H7 (cell line): ENCODE measurements at places on chromosomes 13 and 19.

GRCh38 chr19:38617764-38618589 is at the start of gene MAP4K1:
TSS of gene MAP4K1 (minus strand) at chr19:38617953. CDS start at chr19:38617895, 58 bp downstream.
- no peak for DNase-seq

- peak; percentile 92 for DNase-seq
These were observed 2.6 kb upstream of the CACNG7 start for GRCh38 chr19:53906211-53907192.

- no peak for DNase-seq
These were observed 77.5 kb upstream of the PEG3 start for GRCh38 chr19:56917998-56918397.

DNA sequence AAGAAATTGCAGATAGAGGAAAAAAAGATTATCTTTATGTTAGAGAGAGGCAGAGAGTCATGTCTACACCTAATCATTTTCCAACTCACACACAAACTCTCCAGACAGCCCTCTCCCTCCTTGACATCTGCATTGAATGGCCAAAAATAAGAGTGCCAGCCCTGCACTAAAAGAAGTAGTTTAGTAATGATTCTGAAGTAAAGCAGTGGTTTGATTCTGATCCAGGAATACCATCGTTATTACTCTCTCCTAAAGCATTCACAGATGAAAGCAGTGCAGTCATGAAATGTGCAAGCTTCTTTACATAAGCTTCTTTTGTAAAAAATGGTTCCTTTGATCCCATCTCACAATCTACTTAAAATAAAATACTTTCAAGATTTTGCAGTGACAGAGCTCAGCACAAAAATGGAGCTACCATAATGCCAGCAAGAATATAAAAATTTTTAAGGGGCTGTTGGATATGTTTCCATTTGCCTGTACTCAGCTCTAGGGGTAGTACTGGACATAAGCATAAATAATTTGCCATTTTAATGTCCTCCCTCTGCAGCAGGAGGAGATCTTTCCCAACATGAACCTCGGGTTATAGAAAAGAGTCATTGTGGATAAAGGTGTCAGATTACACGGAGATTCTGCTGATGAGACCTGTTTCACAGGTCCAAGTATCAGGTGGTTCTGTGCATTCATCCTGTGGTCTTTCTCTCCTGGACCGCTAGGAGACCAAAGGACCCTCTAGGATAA is 406.3 kb downstream of the DCT start:
- peak; percentile 4 for DNase-seq

DNA sequence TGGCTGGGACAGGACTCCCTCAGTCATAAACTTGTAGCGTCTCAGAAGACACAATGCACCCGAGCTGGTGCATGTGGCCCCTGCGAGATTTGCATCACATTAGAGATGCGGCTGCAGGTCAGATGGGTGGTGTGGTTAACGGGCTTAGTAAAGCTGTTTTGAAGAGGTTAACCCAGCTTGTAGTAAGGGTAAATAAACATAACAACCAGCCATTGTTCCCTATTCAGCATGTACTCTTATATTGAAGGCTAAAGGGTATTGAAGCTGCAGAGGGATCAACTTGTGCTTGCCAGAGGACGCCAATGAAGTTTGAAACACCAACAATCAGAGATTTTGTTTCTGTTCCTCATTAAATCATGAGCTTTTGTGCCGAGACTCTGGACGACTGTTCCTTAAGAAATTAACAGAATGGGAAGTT is 79.4 kb downstream of the ZIC5 start:
- DNase-seq, result peak; percentile 85

DNA sequence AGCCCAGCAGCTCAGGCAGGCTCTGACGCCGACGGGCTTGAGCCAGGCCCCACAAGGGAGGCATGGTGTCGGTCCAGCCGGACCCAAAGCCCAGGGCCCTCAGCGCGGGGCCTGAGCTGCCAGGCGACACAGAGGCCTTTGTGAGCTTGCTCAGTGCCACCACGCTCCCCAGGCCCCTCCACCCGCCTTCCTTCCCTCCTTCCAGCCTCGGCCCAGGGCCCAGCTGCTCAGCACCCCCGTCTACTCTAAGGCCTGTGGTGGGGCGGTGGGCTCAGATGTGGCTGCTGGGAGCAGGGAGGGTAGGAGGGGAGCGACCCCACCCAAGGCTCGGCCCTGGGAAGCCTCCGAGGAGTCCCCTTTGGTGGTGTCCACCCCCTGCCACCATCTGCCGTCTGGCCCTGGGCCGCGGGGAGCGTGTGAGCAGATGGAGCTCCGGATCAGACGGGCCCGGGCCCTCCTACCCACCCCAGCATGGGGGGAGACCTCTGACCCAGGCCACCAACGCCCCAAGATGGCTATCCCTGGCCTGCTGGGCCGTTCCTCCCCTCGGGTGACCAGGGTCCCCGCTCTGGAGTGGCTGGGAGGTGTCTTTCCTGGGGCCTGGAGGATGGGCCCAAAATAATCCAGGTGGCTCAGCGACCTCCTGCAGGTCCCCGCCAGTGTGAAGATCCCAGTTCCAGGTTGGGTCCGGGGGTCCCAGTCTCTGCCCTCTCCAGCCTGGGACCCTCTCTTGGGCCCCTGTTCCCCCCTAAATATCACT is 7.8 kb downstream of the ZBTB7A start:
- peak; percentile 78 for DNase-seq

DNA sequence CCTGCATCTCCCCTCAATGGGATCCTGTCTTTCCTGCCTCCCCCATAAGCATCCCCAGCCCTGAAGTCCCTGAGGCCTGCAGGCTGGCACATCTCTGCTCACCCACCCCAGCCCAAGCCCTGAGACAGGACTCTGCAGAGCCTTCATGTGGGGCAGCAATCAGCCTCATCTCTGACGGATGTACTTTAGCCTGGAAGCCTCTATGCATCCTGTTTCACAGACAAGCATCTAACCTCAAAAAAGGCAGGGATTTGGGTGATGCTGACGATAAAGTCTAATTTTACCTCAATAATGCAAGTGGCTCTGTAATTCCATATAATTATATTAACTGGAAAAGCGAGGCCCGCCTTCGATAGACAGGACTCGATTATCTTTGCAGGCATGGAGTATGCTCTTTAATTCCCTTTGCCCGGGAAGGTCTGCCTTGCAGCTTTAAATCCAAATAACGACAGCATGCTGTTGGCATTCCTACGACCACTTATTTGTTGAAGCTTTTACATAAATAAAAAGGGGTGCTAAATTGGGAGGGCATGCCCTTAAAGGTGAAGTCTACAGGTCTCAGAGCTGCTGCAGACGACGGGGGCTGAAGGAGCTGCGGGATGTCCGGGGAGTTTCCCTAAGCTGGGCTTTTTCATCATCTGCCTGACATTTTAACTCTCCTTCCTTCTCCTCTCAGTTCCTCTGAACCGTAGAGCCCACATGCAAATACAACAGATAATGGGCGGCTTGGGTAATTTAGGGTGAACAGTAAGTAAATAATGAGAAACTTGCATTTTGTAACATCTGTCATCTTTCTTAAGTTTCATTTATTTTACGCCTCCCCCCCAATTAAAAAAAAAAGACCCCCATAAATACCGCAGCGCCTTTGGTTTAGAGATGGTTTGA is 211.5 kb downstream of the URI1 start:
- DNase-seq, result no peak

- no peak for DNase-seq
These were observed 3.0 kb upstream of the UPF1 start for GRCh38 chr19:18828786-18829185.

- DNase-seq, result peak; percentile 1
These were observed 316.2 kb upstream of the KLHL1 start for GRCh38 chr13:70424428-70424827.

GRCh38 chr13:39530916-39531315 is 72.1 kb downstream of the LHFPL6 start:
- DNase-seq, result no peak

DNA sequence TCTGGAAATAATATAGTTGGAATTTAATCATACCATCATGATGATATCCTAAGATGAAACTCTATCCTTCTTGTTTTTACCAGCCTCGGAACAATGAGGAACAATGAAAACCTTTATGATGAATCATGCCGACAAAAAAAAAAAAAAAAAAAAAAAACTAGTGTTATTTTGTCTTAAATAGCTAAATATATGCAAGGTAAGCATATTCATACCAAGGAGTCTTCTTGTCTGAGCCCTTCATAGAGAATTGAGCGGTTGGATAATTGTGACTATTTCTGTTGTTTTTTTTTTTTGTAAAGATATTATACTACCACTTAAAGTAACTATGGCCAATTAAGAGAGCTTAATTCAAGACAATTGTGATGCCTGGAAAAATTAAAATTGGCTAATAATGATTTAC is 244.0 kb upstream of the PCDH9 start:
- no peak for DNase-seq

DNA sequence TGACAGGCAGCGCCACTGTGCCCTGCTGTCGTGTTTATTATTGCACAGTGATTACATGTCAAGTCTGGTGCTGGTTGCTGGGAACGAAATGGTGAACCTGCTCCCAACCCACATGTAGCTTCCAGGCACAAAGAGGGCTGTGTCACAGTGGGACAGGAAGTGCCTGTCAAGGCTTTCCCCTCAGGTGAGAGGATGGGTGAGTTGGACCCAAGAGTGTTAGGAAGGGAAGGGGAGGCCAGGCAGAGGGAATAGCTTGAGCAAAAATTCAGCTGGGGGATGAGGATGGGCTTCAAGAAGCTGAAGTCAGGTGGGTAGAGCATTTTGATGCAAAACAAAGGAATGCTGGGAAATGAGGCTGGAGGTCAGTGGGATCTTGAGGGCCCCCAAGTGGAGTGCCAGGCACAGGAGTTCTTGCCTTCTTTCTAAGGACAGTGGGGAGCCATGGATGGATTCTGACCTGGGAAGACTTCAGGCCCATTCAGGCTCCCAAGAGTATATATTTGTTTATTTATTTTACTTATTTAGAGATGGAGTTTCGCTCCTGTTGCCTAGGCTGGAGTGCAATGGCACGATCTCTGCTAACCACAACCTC is 8.5 kb upstream of the QTRT1 start:
- peak; percentile 72 for DNase-seq

DNA sequence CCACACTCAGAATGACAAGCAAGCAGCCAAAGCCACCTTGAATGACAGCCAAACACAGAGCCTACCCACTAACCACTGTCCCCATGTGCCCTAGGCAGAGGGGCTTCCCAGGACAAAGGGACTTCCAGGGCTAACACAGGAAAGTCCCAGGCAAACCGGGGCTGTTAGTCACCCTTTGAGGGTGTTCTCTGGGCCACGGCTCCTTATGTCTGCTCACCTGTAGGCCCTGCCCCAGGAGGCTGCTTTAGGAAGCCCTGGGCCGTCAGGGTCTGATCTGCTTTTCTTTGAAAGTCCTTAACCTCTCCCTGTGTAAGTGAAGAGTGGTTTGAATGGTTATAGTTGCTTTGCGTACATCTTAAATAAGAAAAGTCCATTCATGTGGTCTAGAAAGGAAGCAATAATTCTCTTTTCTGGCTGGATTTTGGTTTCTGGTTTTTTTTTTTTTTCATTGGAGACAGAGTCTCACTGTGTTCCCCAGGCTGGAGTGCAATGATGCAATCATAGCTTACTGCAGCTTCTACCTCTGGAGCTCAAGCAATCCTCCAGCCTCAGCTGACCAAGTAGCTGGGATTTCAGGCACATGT is 161.4 kb downstream of the EFNB2 start:
- no peak for DNase-seq

DNA sequence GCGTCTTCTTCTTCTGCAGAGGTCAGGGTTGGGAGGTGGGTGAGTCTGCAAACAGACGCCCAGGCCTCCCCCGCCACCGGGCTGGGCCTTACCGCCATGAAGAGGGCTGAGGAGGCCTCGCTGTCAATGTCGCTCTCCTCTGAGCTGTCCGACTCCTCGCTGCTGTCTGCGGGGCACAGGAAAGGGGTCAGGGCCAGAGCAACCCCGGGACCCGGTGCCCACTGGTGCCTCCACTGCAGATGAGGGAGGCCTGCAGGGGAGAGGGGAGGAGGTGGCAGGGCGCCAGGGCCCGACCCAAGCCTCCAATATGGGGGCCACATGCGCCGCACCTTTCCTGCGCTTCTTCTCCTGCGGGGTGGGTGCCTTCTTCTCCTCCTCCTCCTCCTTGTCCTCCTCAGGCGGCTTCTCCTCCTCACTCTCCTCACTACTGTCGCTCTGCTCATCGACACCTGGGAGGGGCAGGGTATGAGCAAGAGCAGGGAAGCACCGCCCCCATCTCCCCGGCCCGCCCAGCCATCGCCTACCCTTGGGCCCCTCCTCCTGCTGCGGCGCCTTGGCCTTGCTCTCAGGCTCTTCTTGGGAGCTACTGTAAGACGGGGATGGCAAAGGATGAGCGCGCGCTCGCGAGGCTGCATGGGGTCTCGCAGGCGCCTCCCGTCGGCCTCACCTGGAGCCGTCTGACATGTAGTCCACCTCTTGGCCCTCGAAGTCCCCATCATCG is 5.5 kb upstream of the PSPN start:
- DNase-seq, result peak; percentile 56

DNA sequence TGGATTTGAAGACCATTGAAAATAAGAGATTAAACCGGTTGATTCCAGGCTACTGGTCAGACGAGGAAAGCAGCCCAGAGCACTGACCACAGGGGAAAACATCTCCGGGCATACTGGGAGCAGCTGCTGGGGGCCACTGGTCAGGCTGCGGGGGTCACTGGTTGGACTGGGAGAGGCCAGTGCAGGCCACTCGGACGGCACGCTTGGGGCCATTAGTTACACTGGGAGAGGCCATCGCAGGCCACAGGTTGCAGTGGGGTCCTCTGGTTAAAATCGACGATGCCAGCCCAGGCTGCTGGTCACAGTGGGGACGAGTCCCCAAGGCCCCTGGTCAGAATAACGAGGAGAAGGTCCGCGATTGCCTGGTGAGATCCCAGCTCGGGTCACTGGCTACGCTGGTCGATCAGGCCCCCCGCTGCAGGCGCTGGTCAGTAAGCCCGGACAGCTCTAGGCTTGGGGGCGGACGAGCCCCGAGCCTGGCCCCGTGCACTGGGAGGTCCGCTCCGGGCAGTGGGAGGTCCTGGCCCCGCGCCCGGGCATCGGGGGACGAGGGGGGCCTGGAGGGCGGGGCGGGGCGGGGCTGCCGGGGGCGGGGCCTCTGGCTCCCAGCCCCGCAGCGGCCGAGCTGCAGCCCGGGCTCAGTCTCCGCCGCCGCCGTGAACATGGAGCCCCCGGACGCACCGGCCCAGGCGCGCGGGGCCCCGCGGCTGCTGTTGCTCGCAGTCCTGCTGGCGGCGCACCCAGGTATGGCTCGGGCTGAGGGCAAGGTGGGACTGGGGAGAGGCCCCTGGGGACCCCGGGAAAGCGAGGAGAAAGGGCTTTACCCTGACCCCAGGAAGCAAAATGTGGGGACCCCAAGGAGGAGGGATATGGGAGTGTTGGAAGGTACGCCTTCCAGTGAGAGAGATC is at the start of gene BCAM:
Gene BCAM (plus strand): TSS at position 641 of the 909 bp plus-strand sequence. CDS start 22 bp downstream, at position 663.
- DNase-seq, result peak; percentile 99

- DNase-seq, result no peak
These were observed 148.6 kb upstream of the ZNF507 start for GRCh38 chr19:32196690-32197420.

- no peak for DNase-seq
These were observed 129.9 kb downstream of the GGACT start for GRCh38 chr13:100458673-100459072.
